ENCODE measurements at places on chromosomes 6 and 20. TPM values are rescaled to one million over a fixed set of nuclear protein-coding genes. Genes with fewer than 3 reads are reported as not detected.

EFCAB8 gene
- 0.42 TPM for total RNA-seq

FUT9 gene
- not detected for total RNA-seq

RIN2 gene
- total RNA-seq = 1.5 TPM

GNAS-AS1 gene
- total RNA-seq = not detected

COL21A1 gene
- total RNA-seq = not detected

PRICKLE4 gene
- total RNA-seq = 2.9 TPM

TENT5A gene
- total RNA-seq = 11.2 TPM

FOXP4 gene
- total RNA-seq = 32.3 TPM

BFSP1 gene
- total RNA-seq = 8.8 TPM

POU5F1 gene
- 1.9 TPM for total RNA-seq

Measured in HCT116 (cell line).